IMR-90 (cell line): ENCODE measurements at places on chromosomes 16 and 17. TPM values are rescaled to one million over a fixed set of nuclear protein-coding genes. Genes with fewer than 3 reads are reported as not detected.

- DNase-seq = no peak
These were observed 6.7 kb downstream of the BBS2 start for GRCh38 chr16:56513091-56513490.

- DNase-seq = peak; percentile 68
These were observed 183.0 kb downstream of the FOXL1 start for GRCh38 chr16:86761111-86762031.

Gene RTN4RL1
- total RNA-seq = under 0.01 TPM in 2 replicates

Gene TGFB1I1
- total RNA-seq = 24.9 and 30.0 TPM in 2 replicates

Gene CDRT4
- 0.56 and 0.90 TPM in 2 replicates for total RNA-seq
